Cardiac fibroblast (primary cell): ENCODE measurements at places on chromosomes 3 and 15.
A peak's percentile ranks its signal among the peaks of the same experiment; 100 is the strongest.

DNA sequence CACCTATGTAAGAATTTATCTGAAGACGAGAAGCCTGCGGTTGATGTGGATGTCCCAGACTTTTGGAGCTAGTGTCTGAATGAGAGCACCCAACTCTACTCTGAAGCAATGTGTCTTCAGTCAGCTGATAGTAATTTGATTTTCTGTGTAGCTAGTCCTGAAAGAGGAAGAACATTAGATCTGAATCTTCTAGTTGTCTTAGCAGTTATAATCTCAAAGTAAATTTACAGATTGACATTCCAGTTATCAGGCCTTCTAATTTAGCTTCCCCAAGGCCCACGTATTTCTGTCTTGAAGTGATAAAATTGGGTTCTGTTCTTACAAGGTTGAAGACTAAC lies 1.5 kb downstream of the TCAIM start:
- DNase-seq: no peak

GRCh38 chr3:176767385-176767784 lies 429.9 kb downstream of the TBL1XR1 start:
- peak; percentile 87 for DNase-seq

DNA sequence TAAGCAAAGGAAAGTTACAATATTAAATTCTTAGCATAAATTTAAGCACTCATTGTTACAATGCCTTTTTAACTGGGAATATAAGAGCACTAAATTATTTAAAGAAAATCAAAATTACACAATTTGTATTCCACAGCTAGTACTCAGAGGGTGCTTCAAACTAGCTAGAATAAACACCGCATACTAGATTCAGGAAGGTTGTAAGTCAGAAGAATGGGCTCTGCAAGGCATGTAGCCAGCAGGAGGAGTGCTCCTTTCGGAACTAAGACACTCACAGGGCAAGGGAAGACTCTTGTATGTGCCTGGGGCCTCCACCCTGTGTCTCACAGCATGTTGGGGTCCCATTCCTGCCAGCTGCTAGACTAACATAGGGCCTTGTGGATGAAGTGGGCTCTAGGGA lies 327.7 kb upstream of the ALCAM start:
- no peak for DNase-seq

DNA sequence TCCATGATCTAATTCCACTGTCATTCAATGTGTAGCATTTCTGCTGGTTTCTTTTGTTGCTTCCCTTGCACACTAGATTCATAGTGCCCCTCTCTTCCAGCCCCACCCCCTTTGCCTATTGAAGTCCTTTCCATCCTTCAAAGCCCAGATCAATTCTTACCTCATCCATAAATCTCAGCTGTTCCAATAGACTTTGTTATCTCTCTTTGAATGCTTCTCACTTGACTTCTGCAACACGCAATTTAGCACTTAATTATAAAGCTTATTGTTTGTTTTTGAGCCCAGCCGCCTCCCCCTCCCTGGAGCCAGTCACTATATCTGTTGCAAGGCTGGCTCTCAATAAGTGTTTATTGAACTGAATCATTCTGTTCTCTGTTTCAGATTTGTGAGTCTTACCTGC lies 174.6 kb upstream of the TBL1XR1 start:
- DNase-seq: no peak

- no peak for DNase-seq
These were observed 222.4 kb upstream of the WNT5A start for GRCh38 chr3:55709411-55710012.

DNA sequence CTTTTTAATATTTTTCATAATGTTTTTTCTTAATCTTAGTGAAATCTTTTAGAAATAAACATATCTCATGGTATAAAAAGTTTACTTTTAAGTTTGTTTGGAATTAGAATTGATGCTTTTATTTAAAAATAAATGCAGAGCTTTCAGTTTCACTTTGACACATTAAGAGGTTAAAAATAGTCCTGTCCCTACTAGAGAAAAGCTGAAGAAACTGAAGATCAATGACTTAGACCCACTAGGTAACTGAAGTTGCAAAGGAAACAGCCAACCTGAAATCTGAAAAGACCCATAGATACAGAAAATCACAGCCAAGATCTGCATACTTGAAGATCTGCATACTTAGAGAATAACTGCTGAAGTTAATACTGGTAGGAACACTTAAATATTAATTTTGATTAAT lies 237.6 kb downstream of the RAP2B start:
- DNase-seq: no peak

DNA sequence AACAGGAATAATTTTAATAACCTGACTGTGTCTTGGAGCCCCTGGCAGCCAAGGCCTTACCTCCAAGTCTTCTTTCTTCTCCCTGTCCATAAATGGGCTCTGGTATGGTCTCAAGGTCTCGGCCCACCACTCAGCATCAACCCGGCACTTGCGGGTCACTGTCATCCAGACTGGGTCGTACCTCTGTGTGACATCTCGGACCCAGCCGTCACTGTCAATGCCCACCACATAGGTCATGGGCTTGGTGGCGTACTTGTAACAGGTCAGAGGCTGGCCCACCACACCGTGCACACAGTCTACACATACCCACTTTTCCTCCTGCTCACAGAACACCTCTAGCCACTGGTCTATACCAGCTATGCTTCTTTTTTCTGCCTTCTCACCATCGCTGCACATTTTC lies 20.4 kb downstream of the XPC start:
- no peak for DNase-seq

- DNase-seq: peak; percentile 85
These were observed 17.7 kb downstream of the EEFSEC start for GRCh38 chr3:128170866-128171516.

GRCh38 chr3:32816439-32817256 lies 1.1 kb upstream of the TRIM71 start:
- no peak for DNase-seq

DNA sequence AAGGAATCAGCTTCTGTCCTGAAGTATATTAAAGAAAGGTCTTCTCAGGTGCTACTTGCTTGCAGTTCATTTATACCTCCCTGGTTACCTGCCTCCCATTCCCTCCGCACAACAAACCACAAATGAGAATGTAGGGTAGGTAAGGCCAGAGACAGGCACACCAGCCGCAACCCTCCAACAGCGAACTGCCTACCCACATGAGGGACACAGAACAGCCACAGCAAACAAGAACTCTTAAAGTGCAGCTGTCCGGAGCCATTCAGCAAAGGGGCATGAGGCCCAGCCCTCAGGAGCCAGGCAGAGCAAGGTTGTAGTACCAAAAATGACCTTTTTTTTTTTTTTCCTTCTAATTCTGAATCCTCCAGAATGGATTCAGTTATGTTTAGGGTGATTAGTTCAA lies 52.4 kb downstream of the SPSB4 start:
- DNase-seq: no peak

GRCh38 chr3:99429502-99429901 lies 208.9 kb upstream of the COL8A1 start:
- DNase-seq: peak; percentile 23

- no peak for DNase-seq
These were observed 6.9 kb upstream of the NCBP2 start for GRCh38 chr3:196949285-196949619.

GRCh38 chr3:188867691-188868265 lies 304.0 kb upstream of the TPRG1 start:
- DNase-seq: no peak

- DNase-seq: no peak
These were observed 96.8 kb downstream of the PPM1L start for GRCh38 chr3:160852856-160853255.

DNA sequence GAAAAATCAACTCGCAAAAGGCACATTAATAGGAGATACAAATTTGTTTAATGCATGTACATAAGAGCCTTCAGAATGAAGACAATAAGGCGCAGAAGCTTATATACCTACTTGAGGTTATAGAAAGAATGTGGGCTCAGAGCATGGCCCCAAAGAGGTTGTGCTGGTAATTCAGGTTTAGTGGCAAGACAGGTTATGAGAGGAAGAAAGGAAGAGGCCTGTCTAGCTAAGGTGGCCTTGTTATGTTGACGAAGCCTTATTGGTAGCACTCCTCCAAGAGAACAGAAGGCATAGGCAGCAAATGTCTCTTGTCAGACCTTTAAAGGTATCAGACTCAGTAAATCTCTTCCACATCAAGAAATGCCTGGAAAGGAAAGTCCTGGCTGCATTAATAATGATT lies 290.8 kb downstream of the MCTP2 start:
- no peak for DNase-seq

GRCh38 chr3:189683546-189684255 lies 52.5 kb downstream of the TP63 start:
- peak; percentile 34 for DNase-seq
